CD4-positive, alpha-beta T cell treated with Interleukin-6 for 4 hours (primary cell): ENCODE measurements at places on chromosomes 7 and 10.

GRCh38 chr7:78576236-78576635 is 777.7 kb downstream of the PHTF2 start:
- DNase-seq: no peak

DNA sequence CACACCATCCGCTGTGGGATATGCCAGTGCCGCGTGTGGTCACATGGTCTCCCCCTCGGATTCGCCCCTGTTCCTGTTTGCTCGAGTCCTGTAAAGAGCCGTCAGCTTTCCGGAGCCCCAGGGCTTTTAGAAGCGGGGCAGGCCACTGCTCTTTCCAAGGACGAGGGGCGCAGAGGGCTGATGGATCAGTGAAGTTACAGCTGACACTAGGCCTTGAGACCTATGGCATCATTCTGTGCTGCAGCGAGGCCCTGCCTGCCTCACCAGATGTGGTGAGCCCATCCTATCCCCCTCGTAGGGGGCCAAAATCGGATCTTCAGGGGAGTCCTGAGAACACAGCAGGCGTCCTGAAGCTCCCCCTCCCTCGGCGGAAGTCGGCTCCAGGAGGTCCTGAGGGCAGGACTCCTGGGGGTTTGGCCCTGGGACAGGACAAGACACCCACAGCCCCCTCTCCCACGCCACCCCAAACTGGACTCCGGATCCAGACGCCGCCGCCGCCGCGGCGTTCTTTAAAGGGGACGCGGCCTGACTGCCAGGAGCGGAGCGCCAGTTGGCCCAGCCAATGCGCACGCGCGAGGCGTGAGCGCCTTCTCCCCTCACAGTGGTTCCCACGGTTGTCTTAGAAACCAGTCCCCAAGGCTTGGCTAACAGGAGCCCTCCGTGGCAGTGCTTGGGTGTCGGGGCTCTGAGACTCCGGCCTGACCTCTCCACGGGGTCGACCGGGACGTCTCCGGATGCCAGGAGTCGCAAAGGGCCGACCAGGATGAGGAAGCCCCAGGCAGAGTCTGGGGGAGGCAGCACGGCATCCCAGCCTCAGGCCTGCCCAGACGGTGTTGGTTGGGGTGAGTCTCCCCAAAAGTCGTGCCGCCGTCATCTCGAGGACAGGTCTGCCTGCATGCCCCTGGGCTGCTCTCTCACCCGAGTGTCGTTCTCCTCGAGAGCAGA is 371.7 kb downstream of the ZNF716 start:
- no peak for DNase-seq

- no peak for DNase-seq
Measured at GRCh38 chr7:91347290-91347689, 83.1 kb downstream of the FZD1 start.

DNA sequence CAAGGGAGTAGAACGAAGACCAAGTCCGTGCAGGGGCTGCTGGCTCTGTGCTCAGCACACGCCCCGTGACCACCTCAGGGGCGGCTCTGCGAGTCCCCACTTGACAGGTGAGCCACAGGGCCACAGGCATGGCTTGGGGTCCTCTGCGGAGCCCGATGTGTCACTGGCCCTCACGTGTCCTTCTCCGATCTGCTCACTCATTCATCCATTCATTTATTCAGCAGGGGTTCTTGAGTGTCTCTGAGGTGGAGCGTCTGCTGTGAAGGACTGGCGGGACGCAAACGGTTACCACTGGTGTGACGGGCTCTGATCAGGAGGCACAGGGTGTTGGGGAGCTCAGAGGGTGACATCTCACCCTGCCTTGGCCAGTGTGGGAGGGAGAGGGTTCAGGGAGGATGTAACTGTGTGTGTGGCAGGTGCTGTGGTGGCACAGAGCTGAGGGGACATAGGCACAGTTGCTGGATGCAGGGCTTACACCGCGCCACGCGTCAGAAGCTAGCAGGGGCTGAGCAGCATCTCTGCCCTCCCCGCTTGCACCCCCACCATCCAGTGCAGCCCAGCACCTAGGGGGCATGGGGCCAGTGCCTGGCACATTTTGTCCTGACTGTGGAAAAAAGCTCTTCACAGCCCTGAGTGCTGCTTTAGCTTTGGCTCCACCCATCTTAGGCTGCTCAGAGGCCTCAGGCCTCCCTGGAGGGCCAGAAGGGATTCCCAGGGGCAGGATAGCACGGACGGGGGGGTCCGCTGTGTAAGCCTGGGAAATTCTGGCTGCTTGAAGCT is 116.8 kb downstream of the LHPP start:
- DNase-seq: no peak

DNA sequence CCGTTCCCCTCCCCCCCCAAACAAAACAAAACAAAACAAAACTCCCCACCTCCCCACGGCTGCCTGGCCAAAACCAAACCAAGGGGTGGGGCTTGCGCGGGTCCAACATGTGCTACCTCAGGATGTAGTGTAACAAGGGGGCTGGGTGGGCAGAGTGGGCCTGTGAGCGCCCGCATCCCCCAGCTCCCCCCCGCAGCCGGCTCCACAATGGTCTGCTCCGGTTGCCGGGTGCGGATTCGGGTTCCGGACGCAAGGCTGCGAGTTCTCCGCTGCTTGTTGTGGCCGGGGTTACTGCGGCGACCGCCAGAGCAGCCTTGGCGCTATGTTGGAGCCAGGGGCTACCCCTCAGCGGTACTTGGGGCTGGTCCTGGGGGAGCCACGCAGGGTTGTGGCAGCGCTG is 4.9 kb downstream of the C10orf143 start:
- no peak for DNase-seq

DNA sequence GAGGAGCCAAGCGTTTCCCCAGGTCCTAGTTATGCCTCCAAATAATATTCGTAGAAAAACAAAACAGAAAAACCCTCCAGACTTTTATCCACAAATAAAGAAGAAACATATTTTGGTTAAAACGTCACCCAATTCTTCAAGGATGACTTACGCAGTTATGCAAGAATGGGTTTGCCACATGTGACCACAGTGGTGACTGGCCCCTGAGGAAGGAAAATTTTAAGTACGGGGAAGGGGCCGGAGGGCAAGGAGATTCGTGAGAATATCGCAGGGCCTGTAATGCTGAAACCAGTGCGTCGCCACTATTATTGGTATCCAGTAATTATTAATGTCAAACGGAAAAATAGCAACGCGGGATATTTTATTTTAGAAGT is 537 bp upstream of the MRPS24 start:
- DNase-seq: no peak

DNA sequence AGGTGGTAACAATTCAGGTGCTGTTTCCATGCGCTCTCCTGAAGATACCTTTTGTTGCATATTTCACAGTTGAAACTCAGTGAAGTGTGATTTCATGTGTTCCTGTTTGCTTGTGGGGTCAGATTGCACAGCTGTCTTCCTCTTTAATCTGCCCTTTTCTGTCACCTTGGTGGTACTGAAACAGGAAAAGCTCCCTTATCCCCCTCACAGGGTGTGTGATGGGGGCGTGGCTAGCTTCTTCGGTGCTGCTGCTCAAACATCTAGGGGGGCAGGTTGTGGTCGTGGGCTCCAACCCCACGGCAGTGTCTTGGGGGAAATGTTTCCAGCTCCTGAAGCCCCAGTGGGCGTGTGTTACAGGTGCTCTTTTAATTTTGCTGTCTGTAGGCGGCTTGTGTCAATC is 107.4 kb upstream of the KLF14 start:
- DNase-seq: no peak

DNA sequence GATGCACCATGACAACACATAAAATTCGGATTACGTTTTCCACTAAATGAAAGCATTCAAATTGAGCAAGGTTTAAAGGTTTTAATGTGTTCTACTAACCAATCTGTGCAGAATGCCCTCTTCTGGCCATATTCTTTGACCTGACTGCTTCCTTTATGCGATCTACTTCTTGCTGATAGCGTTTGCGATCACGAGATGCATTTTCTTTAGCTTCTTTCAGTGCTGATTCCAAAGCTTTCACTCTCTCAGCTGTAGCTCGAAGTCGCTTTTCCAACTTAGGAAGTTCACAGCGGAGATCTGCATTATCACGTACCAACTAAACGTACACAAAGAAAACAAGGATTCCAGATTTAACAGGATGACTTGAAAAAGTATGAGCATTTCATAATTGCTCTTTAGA is 39.2 kb downstream of the KIF5B start:
- no peak for DNase-seq

DNA sequence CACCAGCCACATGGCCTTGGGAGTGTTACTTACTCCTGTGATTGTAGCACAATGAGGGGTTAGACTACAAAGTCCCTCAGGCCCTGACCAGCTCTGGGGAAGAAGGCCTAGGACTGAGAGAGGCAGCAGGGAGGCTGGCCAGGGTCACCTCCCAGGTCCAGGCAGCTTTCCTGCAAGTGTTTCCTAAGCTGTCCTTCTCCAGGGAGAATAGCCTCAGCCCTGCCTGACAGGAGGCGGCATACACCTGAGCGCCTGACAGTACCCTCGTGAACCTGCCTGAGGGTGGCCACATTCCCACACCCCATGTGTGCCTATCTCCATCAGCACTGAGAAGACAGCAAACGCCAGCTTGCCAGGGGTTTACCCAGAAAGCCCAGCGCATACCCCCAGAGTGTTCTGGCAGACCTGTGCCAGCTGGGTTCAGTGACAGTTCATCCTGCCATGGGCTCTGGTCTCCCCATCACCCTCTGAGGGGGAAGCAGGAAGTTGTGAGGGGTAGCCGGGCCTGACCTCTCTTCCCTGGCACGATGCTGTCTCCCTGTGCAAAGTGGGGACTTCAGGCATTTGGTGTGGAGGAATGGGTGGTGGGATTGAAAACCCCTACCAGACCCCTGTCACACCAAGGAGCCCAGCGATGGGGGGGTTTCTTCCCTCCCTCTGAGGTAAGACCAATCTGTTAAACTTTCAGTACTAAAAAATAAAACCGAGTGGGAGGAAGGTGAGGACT is 56.3 kb upstream of the CAMK2B start:
- no peak for DNase-seq

DNA sequence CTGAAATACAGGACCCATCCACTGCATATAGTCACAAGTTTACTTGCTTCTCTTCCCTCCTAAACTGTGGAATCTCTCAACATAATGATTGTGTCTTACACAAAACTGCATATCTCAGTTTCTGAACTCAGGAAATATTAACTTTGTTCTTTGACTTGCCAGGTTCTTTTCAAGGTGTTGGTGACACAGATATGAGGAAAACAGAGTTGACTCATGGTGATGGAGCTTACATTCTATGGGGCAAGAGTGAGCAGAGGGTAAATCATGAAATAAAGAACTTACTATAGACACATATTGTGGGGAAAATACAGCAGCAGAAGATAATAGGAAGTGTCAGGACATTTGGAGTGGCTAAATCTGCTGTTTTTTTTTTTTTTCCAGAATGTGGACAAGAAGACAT is 72.5 kb upstream of the IGFBP3 start:
- DNase-seq: no peak

GRCh38 chr7:131508754-131509486 is 47.5 kb downstream of the PODXL start:
- DNase-seq: no peak

DNA sequence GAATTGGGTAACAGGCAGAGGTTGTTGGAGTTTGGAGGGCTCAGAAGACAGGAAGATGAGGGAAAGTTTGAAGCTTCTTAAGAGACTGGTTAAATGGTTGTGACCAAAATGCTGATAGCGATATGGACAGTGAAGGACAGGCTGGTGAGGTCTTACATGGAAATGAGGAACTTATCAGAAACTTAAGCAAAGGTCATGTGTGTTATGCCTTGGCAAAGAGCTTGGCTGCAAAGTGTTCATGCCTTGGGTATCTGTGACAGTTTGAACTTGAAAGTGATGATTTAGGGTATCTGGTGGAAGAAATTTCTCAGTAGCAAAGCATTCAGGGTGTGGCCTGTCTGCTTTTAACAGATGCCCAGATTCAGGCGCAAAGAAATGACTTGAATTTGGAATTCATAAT is 64.5 kb upstream of the EEPD1 start:
- no peak for DNase-seq

GRCh38 chr7:16762177-16762576 is 8.6 kb downstream of the TSPAN13 start:
- DNase-seq: no peak

DNA sequence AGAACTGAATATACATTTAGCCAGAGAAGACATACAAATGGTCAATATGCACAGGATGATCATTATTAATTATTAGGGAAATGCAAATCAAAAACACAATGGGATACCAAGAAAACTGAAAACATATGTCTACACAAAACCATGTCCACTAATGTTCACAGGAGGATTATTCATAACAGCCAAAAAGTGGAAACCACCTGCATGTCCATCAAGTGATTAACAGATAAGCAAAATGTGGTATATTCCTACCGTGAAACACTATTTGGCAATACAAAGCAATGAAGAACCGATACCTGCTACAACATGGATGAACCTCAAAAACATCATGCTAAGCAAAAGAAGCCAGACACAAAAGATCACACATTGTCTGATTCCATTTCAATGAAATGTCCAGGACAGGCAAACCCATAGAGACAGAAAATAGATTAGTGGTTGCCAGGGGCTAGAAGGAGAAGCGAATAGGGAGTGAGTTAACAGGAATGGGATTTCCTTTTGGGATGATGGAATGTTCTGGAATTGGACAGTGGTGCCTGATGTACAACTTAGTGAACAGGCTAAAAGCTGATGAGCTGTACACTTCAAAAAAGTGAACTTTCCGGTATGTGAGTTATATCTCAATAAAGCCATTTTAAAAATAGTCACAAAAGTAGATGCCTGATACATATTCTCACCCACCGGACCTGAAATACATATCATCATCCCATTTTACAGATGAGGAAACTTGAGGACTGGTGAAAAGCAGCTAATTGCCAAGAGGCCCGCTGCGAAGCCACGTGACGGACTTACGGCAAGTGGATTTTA is 33.6 kb downstream of the HIPK2 start:
- no peak for DNase-seq

DNA sequence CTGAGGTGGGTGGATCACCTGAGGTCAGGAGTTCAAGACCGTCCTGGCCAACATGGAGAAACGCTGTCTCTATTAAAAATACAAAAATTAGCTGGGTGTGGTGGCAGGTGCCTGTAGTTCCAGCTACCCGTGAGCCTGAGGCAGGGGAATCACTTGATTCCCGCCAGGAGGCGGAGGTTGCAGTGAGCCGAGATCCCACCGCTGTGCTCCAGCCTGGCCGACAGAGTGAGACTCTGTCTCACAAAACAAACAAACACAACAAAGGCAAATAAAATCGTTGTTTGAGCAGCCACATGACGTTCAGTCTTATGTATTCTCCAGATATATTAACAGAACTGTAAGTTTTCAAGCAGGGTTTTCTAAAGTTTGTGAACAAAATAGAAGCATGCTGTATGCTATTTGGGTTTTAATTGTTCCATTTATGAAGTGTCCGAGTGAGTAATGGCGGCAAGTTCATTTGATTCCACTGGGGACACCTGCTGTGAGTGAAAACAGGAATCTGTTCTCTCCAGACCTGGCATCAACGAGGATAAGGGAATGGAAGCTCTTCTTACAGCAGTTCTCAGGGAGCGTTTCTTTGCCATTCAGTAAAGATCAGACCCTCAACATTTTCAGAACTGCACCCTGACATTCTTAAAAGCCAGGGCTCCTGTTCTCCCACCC is 122.5 kb upstream of the PITRM1 start:
- no peak for DNase-seq

GRCh38 chr7:3154881-3155494 is 111.3 kb upstream of the CARD11 start:
- DNase-seq: peak; percentile 73

GRCh38 chr7:100369105-100369504 is 4.2 kb upstream of the PILRA start:
- no peak for DNase-seq
